ENCODE measurements at places on chromosomes 7 and 10. TPM values are rescaled to one million over a fixed set of nuclear protein-coding genes. Genes with fewer than 3 reads are reported as not detected.

- no peak for DNase-seq
These were observed 307.8 kb upstream of the POM121L12 start for GRCh38 chr7:52727632-52728031.

GRCh38 chr7:136891850-136892249 is 23.4 kb downstream of the CHRM2 start:
- DNase-seq, result no peak

PRKG1 gene
- 144 TPM for total RNA-seq

GRCh38 chr7:63047546-63047945 is 951.1 kb upstream of the ZNF722 start:
- DNase-seq, result no peak

DNA sequence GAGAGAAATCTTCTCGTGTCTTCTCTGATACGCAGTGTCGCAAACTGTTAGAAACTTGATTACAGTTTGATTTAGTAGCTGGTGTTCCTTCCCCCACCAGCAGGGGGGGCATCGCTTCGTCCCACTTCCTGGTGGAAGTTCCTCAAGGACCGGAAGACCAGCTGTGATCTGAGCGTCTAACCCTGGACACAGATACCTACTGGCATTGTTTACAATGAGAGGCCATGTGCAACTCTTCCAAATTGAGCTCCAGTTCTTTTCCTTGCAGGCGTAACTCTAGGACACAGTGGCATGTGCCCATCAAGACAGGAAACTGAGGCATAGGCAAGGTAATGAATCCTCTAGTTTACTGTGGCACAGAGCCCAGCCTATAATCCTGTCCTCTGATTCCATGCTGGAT is 219.0 kb downstream of the CCDC3 start:
- DNase-seq, result peak; percentile 35

SUN3 gene
- total RNA-seq, result not detected

GRCh38 chr10:89670926-89671325 is 25.9 kb upstream of the PANK1 start:
- no peak for DNase-seq
